NCI-H2081 (cell line): ENCODE measurements at places on chromosomes 3 and 15.

GRCh38 chr15:53461677-53462076, 297.8 kb downstream of the WDR72 start:
- no peak for DNase-seq

GRCh38 chr3:132254076-132254755, 63.0 kb upstream of the ACP3 start:
- DNase-seq: no peak

GRCh38 chr3:187778726-187779125, 33.5 kb upstream of the BCL6 start:
- no peak for DNase-seq

- no peak for DNase-seq
Observed at GRCh38 chr15:30904812-30905211, 1.1 kb downstream of the FAN1 start.

- DNase-seq: no peak
Observed at GRCh38 chr3:71512000-71512399, 71.5 kb downstream of the FOXP1 start.

- no peak for DNase-seq
Observed at GRCh38 chr3:53170325-53171063, 9.5 kb downstream of the PRKCD start.

DNA sequence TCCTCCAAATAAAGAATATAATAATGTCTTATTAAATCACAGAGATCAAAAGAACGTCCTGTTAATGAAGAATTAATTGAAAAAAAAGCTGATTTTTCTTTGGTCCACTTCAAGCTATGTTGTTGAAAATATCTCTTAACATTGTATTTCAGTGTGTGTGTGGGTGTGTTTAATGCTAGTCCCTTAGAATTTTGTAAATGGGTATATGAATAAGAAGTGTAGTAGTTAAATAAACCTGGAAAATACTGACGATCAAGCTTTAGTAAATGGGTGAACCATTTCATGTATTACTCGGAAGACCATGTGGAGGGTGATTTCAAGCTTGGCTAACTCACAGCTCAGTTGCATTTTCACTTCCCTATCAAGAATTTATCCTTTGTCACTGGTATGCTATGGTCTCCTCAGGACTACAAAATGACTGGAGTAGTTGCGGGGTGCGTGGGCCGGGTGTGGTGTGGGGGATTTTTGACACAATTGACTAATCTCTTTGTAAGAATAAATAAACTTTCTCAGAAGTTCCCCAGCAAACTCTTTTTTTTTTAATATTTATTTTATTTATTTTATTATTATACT, 586.4 kb downstream of the GRM7 start:
- DNase-seq: no peak

- DNase-seq: no peak
Observed at GRCh38 chr3:40713795-40714194, 189.0 kb downstream of the ZNF621 start.

DNA sequence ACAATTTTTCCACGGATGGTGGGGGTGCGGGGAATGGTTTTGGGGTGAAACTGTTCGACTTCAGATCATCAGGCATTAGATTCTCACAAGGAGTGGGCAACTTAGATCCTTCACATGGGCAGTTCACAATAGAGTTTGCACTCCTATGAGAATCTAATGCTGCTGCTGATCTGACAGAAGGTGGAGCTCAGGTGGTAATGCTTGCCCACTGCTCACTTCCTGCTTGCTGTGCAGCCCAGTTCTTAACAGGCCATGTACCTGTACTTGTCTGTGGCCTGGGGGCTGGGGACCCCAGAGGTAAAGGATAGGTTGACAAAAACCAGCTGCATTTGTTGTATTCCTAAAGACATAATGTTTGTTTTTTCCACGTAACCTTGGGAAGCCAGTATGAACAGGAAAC, 16.0 kb downstream of the DZIP3 start:
- DNase-seq: no peak
